KG1 (cell line): ENCODE measurements at places on chromosomes 7 and 10.

DNA sequence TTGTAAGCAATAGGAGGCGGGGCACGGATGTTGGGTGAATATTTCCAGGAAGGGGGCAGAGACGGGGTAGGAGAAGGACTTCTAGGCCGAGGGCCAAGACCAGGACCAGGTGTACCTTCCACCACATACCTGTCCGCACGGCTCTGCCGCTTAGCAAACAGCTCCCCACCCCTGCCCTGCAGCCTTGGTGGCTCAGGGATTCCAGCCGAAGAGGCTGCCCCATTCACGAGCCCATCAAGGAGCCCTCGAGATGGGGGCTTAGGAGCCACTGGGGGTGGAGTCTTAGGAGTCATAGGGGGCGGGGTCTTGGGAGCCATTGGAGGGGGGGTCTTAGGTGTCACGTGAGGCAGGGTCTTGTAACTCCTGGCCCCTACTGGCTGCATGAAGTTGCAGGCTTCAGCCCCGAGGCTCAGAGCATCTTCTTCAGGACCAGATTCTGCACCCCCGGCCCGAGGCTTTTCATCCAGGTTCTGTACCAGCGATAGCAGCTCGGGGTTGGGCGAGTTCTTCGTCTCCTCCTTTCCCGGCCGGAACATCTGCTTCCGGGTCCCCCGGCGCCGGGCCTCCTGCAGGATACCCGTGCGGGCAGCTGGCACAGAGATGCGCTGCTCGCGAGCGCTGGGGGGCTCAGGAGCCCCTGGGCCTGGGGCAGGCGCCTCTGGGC, 6.1 kb upstream of the MYOZ1 start:
- DNase-seq = no peak

DNA sequence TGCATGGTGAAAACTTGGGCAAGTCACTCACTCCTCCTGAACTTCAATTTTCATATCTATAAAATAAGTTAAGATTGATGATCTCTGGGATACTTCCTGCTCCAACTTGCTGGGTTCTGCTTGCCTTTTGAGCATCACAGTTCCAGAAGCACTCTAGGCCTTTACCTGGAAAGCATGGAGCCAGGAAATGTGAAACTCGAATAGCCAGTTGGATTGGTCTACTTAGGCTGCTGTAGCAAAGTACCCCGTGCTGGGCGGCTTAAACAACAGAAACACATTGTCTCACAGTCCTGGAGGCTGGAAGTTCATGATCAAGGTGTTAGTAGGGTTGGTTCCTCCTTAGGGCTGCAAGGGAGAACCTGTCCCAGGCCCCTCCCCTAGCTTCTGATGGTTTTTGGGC, 64.5 kb downstream of the NAMPT start:
- no peak for DNase-seq

- peak; percentile 94 for DNase-seq
Observed at GRCh38 chr10:73848821-73849489, 25.4 kb downstream of the CAMK2G start.

DNA sequence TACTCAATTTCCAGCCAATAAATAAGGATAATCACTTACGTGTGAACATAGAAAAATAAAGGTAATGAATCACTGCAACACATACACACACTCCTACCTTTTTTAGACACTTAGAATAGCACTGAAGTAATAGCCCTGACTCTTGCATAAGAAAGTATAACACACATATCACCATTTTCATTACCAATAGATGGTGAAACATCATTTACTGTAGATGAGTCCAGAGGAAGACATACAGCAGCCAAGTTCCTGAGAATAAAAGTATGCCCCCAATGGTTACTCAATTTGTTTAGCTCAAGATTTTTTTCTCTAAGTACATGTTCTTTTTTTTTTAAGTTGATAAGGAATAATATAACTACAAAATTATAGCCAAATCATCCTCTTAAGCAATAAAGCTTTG, 316.3 kb downstream of the PARD3 start:
- no peak for DNase-seq

GRCh38 chr10:129033790-129034272, 433.2 kb upstream of the MGMT start:
- DNase-seq = no peak

- no peak for DNase-seq
Observed at GRCh38 chr7:27161214-27161720, 4.1 kb downstream of the HOXA9 start.

DNA sequence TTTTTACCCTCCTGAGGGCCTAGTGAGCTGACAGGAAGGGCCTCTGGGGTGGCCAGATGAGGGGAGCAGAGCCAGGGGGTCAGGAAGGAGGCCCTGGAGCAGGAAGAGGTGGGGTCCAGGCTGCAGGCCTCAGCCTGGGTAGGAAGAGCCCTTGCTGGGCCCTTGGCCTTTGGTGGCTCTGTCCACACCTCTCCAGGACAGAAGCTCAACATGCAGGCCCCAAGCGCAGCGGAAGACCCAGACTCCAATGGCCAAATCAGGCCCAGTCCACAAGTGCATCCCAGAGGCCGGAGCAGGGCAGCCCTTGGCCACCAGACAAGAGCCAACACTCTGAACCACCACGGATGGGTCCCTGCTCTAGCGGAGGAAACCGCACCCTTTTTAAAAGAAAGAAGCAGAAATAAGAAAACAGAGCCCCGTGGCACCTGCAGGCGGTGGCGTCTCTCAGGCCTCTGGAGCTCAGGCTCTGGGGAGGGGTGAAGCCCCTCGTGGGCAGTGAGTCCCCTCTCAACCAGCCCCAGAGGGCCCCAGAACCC, 52.8 kb downstream of the FOXL3 start:
- no peak for DNase-seq

- no peak for DNase-seq
Observed at GRCh38 chr10:23325132-23325531, 19.5 kb downstream of the C10orf67 start.

GRCh38 chr10:118908557-118909256, 120.8 kb upstream of the NANOS1 start:
- DNase-seq = no peak

DNA sequence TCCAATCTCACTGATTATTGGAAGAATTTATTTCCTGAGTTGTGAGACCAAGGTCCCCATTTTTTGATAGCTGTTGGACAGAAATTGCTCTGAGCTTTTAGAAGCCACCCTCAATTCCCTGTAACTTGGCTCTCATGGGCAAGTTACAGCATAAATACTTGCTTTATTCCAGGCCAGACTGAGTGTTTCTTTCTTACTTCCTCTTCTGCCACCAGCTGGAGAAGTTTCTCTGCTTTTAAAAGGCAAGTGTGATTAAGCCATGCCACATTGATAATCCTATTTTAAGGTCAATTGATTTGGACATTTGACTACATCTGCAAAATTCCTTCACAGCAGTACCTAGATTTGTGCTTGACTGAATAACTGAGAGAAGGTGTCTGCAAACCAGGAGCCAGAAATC, 14.1 kb upstream of the TAS2R41 start:
- DNase-seq = no peak

DNA sequence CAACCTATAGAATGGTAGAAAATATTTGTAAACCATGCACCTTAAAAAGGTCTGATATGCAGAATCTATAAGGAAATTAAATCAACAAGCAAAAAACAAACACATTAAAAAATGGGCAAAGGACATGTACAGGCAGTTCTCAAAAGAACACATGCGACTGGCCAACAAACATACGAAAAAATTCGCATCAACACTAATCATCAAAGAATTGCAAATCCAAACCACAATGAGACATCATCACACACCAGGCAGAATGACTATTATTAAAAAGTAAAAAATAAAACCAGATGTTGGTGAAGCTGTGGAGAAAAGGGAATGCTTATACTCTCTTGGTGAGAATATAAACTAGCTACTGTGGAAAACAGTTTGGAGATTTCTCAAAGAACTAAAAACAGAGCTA, 33.2 kb downstream of the TMEM229A start:
- DNase-seq = no peak

GRCh38 chr10:36448760-36449691, 676.4 kb upstream of the ANKRD30A start:
- DNase-seq = no peak

DNA sequence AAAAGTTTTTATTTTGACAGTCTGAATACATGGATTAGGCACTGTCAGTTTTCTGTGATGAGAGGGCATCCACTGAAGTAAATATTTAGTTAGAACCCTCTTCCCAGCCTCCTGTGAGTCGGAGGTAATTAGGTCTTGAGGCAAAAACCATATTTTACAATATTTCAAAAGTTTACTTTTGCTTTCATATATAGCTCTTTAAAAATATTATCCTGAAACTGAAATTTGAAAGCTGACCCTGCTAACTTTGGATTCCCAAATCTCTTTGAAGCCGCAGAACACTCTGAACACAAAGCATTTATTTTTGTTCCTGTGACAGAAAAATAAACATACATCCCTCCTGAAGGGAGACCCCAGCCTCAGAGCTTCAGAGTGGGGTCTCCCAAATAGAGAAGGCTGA, 317.4 kb downstream of the KIF20B start:
- no peak for DNase-seq

- DNase-seq = no peak
Observed at GRCh38 chr7:43406961-43407360, 175.9 kb upstream of the STK17A start.

DNA sequence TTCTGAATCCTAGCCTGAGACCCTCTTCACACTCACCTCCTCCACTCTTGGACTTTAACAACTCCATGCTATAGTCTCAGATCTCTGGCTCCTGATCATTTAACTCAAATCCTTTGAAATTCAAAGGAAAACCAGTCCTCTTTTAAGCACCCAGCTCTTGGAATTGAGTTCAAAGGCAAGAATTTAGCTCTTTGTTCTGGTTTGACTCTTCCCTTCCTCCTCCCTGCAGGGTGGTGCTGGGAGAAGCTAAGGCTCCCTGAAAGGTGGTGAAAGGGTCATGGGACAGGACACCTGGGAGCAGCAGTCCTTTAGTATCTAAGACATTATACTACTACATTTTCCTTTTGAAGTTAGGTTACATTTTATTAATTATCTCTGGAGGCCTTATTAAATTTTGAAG, 259.4 kb downstream of the CCSER2 start:
- no peak for DNase-seq

DNA sequence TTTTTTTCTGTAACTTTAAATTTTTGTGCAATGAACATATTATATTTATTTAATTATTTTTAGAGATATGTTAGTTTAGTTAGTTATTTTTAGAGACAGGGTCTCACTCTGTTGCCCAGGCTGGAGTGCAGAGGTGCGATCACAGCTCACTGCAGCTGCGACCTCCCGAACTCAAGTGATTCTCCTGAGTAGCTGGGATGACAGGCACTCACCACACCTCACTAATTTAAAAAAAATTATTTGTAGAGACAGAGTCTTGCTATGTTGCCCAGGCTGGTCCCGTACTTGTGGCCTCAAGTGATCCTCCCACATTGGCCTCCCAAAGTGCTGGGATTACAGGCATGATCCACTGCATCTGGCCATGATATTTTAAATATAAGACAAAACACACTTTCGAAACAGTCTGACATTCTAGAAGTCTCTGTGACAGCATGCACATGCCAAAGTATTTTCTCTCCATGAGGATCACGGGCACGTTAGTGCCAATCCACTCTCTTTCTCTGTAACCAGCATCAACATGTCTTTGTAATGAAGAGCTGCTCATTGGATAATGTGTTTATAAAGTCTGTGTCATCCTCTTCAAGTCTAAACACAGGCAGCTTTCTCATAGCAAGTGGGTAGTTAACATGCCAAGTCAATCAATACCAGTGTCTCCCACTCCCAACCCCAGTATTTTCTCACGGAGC, 137.4 kb downstream of the GLI3 start:
- no peak for DNase-seq

DNA sequence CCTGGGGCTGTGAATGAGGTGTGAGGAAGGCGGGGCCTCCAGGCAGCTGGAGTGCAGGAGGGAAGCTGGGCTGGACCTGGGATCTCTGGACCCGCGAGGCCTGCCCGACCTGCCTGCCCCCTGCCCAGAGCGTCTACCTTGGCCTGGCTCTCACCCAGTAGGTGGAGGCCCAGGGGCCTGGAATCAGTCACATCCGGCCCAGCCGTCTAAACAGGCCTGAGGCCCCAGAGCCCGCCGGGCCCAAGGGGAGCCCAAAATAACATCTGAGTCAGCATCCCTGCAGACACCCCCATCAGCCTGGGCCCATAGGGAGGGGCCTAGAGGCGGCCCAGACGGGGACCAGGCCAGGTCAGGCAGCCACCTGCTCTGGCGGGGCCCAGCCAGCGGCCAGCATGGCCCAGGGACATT, 15.1 kb upstream of the ELN start:
- no peak for DNase-seq

DNA sequence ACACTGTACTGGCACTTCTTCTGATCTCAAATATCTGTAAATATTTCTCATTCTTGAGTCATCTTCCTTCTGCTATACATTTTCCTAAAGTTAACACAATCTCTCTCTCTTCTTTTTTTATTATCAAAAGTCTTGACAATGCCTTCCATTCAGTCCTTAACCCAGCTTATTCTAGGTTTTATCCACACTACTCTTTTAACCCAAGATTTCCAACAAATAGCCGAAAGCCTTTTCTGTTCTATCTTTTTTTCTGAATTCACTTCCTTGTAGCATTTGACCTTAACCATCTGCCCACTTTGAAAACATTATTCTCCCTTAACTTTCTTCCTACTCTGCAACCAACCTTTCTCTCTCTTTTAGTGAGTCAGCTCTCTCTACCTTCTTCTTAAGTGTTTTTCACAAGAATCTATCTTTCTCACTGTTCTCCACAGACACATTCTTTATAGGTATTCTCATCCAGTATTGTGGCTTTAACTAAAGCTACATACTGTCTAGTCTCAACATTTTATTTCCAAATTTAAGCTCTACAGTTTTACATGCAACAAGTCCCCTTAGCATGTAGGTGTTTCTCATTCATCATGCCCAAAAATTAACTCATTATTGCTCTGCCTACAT, 915.6 kb downstream of the KCNMA1 start:
- DNase-seq = no peak

- no peak for DNase-seq
Observed at GRCh38 chr7:124403112-124403511, 362.5 kb downstream of the GPR37 start.

GRCh38 chr7:106450716-106451115, 165.9 kb upstream of the NAMPT start:
- no peak for DNase-seq

DNA sequence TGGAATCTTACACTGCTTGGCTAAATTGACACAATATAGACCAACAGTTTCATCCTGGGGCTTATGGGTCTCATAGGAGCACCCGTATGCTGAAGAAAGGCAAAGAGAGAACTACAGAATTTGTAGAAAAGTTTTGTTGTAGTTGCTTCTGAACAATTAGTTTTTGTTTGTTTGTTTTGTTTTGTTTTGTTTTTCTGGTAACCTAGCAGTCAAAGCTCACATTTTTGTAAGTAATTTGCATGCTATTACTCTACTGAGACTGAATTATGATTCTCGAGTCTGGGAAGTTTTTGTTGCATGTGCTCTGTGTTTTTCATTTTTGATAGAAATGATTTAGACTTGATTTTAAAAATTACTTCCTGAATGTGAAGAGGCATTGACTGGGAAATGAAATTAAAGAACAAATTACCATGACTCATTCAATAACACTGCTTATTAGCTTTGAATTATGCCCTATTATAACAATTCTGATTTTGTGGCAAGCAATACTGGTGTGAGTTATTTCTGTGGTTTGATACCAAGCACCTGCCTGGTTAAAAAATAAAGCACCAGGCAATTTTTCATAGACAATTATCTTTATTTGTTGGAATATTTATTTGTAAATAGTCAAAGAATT, 438 bp downstream of the LSMEM1 start:
- no peak for DNase-seq

- DNase-seq = no peak
Observed at GRCh38 chr10:76161301-76161582, 729.8 kb downstream of the LRMDA start.
